SK-MEL-5 (cell line): ENCODE measurements at places on chromosomes 1 and 21.

DNA sequence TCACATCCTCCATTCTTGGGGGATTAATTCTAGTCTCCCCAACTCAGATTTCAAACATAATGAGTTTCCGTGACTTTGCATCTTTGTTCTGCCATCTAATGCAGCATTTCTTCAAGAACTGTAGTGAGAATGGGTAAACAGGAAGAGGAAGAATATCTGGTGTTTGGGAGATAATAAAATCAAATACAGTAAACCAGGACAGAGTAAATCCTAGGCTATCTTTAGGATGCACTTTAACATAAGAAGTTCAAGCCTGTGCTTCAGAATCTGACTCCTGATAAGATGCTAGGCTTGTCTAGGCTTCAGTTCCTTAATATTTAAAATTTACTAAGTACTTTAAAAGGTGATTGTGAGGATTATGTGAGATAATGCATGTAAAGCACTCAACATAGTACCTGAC is 27.9 kb downstream of the PATJ start:
- no peak for DNase-seq

- no peak for DNase-seq
Observed at GRCh38 chr1:116825720-116826438, 71.6 kb downstream of the CD2 start.

DNA sequence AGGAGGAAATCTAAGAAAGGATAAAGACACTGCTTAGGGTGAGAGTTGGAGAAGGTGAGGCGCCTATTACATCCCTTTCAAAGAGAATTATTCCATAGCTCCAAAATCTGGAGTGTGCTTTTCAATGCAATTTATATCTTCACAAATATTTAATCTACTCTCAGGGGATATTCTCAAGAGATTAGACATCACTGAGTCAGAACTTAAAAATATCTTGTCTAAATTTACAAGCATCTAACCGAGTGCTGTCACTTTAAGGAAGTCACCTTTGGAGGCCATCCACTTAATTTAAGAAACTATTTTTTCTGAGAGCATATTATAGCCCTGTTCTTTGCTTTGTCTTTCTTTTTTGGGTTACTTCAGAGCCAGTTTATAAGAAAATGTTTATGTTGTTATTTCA is 134.6 kb downstream of the TNFSF18 start:
- DNase-seq, result no peak

DNA sequence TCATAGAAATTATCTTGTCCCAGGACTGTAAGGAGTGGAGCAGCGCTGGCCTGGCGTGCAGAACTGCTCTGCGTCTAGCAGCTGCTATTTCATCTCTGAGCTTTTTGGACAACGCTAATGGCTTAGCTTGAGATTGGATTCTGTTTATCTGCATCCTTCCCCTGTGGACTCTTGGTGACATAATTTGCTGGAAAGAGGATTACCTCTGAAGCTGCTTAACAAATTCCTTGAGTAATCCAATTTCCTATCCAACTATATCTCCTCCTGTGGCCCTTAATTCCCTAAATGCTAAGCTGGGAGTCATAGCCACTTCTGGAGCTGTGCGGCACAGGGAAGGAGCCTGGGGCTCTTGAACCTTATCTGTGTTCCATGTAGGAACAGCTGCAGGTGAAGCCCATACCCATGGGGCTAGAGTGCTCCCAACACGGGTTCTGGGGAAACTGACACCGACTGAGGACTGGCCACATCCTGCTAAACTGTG is 43.2 kb downstream of the IL6R start:
- DNase-seq, result no peak

DNA sequence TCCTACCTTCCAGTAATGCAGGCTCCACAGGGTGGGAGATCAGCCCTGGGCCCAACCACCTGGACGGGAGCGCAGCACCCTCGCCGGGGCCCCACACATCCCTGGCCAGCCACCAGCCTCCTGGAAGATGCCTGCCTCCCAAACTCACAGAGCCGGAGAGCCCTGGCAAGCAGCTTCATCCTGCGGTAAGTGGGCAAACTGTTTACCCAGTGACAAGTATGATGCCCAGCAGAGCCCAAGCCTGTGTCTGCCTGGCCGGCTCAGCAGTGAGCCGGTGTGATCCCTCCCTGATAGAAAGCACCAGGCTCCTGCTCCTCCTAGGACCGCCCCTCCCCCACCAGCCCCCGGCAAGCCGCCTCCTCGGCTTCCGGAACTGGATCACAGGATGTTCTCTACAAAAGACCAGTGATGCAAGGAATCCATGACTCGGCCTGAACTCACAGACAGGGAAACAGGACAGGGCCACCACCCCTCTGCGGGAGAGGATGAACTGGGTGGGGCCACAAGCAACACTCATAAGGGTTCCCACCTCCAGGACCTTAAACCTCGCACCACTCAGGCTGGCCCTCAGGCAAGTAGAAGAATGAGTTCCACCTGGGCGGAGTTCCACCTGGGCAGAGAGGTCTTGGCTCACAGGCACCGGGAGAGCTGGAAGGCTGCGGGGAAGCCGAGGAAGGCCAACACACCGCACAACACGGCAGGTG is 7.9 kb downstream of the ACOT7 start:
- DNase-seq, result peak; percentile 90

DNA sequence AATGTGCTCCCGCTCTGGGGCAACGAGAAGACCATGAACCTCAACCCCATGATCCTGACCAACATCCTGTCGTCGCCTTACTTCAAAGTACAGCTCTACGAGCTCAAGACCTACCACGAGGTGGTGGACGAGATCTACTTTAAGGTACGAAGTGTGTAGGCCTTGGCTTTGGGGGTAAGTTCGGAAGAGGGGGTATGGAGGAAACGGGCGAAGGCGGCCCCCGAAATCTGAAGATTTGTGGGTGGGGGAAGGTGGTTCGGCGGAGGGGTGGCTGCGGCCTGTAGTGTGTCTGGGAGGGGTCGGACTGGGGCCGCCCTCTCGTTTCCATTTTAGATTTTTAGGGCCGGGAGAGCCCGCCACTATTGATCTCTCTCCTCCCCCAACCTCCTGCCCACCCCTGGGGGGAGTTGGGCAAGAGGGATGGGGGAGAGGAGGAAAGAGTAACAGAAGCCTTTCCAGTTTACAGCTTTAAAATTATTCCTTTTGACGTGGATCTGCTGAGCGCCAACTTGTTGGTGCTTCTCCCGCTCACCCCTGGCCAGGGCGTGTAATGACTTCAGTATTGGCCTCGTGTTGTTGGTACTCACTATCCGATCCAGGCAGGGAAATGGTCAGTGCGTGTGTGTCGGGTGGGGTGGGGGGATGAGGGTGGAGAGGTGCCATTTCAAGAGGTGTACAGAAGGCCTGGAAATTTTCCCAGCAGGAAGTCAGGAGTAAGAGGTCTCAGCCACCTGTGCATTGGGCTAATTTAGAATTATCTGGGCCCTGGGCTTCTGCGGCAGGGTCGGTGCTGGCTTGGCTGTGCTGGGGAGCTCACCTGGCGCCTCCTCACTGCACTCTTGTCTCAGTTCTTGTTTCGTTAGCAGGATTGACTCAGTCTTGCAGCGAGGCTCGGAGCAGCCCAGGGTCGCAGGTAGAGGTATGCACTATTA is 880 bp downstream of the PRPF38B start:
- peak; percentile 63 for DNase-seq

GRCh38 chr1:226804907-226805759 is 65.3 kb upstream of the PSEN2 start:
- DNase-seq, result no peak

DNA sequence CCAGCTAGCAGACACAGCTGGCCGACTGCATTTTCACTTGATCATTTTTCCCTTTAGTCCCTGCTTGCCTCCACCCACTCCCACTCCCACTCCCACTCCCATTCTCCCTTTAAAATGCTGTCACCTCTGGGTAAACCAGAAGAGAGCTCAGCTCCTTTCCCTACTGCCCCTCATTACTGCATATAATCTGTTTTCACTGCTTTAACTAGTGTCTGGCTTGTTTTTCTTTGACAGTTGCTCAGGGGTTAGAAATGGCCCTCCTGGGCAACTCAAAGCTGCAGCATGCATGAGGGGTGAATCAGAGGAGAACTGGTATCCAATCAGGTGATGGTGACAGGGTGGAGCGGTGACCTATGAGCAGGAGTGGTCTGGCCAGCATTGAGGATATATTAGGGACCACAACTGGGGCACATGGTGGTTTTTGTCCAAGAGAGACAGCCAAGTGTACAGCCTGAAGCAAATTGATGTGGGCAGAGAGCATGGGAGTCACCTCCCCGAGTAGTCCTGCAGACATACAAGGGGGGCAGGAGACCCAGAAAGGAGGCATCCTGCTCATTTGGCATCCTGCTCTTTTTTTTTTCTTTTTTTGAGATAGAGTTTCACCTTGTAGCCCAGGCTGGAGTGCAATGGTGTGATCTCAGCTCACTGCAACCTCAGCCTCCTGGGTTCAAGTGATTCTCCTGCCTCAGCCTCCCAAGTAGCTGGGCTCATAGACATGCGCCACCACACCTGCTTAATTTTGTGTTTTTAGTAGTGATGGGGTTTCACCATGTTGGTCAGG is 42.6 kb upstream of the SRSF10 start:
- no peak for DNase-seq

- DNase-seq, result no peak
Observed at GRCh38 chr21:39712273-39712672, 32.7 kb upstream of the IGSF5 start.

DNA sequence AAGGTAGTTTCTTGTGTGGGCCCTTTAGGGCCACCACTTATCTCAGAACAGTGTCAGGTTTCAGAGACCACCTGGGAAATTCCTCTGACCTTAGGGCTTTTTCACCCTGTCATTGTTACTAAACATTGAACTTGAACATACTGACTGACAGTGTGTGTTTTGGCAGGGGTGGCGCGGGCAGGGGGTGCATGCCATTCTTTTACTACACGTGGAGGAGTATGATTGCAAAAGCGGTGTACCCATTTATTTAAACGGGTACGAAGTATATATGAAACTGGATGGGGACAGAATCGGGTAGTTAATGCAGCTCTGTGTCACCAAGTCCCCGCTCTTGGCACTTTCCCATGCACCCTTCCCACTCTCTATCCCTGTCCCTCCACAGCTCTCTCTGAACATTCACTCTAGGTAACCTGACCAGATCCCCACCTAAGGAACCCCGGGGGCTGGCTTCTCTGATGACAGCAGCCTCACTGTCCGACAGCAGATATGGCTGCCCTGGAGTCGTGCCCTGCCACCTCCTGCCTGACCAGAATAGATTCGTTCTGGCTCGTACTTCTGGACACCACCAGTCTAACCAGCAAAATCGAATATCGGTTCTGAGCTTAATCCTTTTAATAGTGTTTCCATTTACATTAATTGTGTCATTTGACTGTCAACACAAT is 51.3 kb downstream of the NFASC start:
- no peak for DNase-seq

DNA sequence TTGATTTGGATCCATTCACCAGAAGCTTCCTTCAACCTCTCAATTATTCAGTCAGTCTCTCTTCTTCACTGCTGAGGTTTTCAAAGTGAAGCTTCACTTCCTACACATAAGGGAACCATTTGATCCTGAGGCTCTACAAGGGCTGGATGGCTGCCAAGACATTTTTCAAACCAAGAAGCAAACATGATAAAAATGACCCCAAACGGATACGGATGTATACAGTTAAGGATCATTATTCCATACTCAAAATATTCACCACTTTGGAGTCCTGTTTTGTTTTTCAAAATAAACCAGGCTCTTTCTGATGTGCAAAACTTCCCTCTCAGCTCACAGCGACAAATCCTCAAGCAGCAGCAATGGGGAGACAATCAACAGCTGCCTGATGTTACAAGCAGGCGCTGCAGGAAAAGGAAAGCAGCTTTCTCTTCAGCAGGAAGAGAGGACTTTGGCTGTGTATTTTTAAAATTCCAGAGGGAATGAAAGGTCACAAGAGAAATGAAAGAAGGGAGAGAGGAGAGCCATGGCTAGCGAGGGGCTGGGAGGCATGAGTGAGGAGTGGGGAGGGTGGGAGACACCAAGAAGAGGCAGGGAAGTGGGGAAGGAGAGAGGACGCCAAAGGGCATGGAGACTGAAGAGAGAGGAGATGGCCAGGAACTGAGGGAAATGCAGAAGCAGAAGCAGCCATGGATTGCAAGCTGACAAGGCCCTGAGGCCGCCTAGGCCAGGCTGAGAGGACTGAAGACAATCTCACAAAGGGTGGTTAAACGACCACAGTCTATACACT is 145.4 kb downstream of the SLC45A1 start:
- DNase-seq, result peak; percentile 69

DNA sequence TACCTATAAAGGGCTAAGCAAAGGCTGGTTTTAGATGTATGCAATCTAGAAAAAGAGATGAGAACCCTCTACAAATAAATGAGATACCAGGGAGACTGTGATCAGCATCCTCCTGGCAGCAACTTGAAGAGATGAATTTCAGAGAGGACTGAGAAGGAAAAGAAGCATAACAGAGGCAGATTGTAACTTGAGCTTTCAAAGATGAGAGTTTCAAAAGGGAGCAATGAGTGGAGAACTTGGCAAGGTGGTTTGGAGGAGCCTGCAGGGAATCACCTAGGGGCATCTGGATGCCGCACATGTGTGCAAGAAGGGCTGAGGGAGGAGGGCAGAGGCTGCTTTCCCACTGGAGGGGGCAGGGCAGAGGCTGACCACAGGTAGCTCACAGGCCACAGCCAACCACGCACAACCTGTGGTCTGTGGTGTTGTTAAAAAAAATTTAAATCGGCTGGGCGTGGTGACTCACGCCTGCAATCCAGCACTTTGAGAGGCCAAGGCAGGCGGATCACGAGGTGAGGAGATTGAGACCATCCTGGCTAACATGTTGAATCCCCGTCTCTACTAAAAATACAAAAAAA is 50.2 kb downstream of the PCNX2 start:
- no peak for DNase-seq

DNA sequence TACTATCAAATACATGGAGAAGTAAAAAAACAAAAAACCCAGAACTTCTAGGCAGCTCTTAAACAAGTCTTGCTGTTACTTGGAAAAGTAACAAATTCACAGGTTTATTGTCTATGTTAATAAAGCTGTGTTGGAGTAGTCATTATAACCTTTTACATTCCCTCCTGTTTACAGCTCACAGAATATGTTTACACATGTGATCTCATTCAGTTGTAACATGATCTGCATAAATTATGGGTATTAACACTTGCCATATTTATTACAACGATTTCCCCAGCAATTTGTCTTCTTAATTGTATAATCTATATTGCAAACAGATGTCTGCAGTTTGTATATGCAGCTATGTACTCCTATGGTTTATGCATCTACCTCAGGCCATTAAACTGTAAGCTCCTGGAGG is 28.6 kb downstream of the ERG start:
- DNase-seq, result no peak

GRCh38 chr1:10761503-10762152 is 34.8 kb downstream of the CASZ1 start:
- DNase-seq, result no peak

DNA sequence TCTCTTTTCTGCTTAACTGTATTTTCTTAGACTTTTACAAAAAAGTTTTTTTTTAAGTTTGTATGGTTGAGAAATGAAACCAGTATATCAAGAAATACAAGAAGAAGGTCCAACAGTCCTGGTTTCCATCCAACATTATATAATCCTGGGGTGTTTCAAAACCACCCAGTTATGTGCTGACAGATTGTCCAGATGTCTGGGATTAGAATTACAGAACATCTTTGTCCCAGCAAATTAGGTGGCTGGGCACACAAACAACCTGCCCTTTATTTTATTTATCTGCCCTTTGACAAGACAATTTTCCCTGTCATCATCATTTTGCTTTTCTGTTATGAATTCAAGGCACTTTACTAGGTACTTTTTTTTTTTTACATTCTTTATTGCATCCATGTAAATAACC is 622.1 kb downstream of the PLPP3 start:
- no peak for DNase-seq
